SW480 (cell line): ENCODE measurements at places on chromosomes 5 and 9.

GRCh38 chr5:1060535-1060981, 51.3 kb downstream of the SLC12A7 start:
- no peak for DNase-seq

DNA sequence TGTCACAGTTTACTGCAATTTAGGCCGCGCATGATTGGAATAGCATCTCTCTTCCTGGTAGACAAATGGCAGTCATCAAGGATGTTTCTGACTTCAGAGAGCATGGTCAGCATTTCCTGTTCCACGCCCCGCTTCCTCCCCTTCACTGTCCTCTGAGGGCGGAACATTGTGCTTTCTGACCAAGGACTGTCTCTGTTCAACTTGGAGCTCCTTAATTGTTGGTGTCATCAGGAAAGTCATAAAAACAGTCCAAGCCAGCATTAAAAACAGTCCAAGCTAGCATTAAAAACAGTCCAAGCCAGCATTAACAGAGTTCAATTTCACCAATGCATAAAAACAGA, 301.3 kb upstream of the IRX4 start:
- no peak for DNase-seq

DNA sequence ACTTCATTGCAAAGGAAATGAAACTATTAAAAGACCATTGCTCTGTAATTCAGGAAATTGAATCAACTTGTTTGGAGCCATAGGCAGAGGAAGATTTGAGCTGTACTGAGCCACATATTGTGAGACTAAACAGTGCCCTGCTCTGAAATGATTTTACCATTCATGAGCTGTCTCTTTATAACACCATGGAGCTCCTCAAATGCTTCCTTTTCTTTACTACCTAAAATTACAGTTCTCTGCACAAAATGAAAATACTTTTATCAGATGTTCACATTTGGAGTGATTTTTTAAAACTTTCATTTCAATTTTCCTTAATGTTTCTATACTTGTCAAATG, 97.9 kb downstream of the NLN start:
- no peak for DNase-seq

- no peak for DNase-seq
These were observed 178.5 kb upstream of the SLC24A2 start for GRCh38 chr9:19967216-19967887.

GRCh38 chr9:131423171-131423581, 29.3 kb downstream of the PRRC2B start:
- DNase-seq, result peak; percentile 23
